ENCODE measurements at places on chromosomes 11 and 22.

- DNase-seq, result peak; percentile 85
These were observed 10.6 kb downstream of the LRRC51 start for GRCh38 chr11:72091292-72091691.

DNA sequence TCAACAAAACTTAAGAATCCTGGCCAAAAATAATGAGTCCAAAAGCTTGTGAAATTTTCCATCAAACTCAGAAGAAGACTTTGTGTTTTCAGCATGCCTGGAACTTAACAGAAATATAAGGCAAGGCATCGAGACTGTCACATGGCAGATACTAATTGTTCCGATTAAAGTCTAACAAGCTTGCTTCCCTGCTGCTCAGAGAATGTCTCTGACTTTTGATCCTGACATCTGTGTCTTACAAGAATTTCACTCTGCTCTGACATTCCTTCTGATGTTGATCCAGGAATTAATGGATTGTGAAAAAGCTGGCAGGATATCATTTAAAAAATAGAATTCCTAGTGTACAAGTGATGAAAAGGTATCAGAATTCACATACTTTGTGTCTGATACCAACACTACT, 170.2 kb downstream of the DCDC1 start:
- no peak for DNase-seq

- DNase-seq, result no peak
These were observed 148.3 kb downstream of the TRPC6 start for GRCh38 chr11:101435408-101435973.

DNA sequence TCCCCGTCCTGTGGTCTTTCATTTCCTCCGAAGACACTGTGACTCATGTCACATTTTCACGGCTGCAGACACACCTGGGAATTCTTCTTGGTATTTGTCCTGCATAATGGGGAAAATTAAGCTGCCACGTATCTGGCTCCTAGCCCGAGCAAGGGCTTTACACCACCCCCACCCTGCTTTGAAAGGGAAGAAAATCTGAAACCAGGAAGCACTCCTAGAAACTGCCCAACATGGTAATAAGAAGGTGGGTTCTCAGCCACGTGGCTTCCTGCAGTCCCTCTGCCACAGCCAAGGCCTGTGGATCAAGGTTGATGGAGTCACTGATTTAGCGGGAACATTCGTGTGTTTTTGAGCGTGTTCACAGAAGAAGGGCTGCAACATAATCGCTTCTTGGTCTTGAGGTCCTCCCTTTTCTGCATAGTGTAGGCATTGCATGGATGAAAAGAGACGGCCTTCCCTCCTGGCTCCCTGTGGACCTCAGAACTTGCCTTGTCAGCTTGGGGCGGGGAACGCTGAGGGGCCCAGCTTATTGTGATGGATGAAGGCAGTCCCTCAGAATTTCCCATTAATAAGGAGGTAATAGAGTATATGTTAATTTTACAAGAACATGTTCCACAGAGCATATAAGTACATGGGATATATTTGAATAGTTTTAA, 292.0 kb downstream of the NTM start:
- no peak for DNase-seq

GRCh38 chr11:118623269-118623655, 15.8 kb downstream of the PHLDB1 start:
- no peak for DNase-seq

DNA sequence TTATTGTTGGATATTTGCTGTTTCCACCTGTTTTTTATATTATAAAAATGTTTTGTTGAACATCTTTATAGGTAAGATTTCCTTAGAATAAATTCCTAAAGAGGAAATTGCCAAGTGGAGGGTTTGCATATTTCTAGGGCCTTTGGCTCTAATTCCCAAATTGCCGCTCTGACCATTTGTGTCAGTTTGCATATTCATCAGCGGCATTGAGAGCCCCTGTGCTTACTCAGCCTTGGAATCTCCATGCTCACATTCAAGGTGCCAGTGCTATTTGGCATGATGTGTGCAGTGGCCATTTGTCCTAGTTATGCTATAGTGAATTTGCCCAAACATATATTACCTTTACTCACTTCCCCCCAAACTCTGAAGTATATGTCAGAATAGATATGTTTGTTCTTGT, 25.5 kb downstream of the KREMEN1 start:
- DNase-seq, result no peak

DNA sequence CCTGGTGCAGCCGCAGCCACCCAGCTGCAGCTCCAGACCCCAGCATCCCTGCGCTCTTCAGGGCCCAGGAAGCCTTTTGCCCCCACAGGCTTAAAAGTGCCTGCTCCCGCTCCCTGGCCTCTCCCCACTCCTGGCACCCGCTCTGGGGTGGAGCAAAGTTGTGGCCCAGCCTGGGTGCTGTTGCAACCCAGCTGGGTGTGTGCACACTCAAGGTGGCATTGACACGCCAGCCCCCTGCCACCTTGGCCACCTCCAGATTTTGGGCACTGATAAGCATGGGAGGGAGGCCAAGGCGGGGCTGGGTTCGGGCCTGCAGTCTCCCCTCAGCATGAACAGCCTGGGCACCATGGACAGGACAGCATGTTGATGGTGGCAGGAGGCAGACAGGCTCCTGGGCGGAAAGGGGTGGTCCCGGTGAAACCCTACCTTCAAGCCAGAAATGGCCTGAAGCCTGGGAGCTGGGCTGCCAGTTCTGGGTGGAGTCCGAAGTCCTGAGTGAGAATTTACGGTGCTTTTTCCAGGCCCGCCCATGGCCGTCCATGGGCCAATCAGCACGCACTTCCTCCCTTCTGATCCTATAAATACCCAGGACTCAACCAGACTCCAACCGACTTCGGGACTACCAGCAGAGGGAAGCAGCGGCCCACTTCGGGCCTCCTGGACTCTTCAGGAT, 23.6 kb upstream of the RNASEH2C start:
- DNase-seq, result peak; percentile 42

- no peak for DNase-seq
These were observed 73.7 kb upstream of the OR4B1 start for GRCh38 chr11:48142889-48143288.

DNA sequence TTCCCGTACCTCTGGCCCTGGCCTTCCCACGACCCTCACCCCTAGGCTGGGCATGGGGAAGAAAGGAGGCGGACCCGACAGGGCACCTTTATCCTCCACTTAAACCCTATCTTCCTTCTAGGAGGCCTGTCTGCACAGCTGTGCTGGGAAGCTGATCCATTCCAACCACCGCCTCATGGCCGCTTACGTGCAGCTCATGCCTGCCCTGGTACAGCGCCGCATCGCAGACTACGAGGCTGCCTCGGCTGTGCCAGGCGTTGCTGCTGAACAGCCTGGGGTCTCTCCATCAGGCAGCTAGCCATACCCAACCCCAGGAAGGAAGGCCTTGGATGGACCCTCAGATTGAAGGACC, 599 bp downstream of the TIMM10B start:
- DNase-seq, result peak; percentile 30

GRCh38 chr22:20219667-20220628, 48.2 kb downstream of the RTN4R start:
- DNase-seq, result no peak

DNA sequence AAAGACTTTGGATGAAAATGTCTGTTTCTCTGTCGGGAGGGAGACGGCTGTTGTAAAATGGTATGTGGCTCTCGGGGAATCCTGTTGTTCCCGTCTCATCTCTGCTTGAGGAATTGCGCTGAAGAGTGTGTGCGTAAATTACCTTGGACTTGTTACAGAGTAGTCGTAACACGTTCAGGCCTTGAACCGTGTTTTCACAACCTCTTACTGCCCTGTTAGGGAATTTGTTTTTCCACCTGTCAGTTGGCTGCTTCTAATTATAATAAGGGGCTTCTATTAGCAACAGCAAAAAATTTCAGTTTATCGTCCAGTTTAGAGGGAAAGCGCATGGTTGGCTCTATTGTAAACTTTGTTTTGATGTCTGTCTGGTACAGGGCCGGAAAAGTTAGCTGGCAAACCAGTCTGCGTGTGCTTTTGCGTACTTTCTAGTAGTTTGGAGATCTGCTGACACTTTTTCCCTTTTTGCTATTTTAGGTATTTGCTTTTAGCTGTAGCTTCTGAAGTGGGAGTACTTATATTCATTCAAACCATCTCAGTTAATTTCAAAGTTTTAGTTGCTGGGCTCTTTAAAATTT, 1.5 kb downstream of the HIPK3 start:
- DNase-seq, result no peak

DNA sequence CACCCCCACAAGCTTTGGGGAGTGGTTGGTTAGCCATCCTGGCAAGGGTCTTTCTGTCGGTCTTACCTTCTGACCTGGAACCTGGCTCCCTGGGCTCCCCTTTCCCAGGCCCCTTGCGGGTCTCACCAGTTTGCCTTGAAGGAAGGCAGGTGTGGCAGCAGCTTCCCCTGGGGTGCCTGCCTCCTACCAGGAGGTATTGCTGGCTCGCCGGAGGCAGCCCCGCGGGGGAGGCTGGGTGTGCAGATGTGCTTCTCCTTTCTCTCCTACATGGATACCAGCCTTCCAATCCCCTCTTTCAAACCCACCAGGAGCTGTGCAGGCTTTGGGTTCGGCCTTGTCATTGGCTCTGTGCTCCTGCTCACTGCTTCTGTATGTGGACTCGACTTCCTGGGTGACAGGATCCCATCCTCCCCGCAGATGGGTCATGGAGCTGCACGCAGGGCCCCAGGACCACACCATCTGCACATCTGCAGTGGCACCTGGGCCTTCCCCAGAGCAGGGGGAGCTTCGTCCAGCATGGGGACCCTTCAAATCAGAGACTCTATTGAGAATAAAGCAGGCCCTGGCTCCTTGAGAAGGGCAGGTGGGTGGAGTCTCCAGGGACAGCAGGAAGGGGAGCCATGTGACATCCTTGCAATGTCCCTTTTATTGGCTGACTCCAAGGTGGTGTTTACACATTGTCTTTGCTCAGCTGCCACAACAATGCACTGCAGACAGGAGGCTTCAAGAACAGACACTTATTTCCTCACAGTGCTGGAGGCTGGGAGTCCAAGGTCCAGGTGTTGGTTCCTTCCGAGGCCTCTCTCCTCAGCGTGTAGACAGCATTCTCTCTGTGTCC, 592.0 kb downstream of the BRD1 start:
- no peak for DNase-seq

- DNase-seq, result no peak
These were observed 29.3 kb downstream of the ZBTB16 start for GRCh38 chr11:114088836-114089235.

DNA sequence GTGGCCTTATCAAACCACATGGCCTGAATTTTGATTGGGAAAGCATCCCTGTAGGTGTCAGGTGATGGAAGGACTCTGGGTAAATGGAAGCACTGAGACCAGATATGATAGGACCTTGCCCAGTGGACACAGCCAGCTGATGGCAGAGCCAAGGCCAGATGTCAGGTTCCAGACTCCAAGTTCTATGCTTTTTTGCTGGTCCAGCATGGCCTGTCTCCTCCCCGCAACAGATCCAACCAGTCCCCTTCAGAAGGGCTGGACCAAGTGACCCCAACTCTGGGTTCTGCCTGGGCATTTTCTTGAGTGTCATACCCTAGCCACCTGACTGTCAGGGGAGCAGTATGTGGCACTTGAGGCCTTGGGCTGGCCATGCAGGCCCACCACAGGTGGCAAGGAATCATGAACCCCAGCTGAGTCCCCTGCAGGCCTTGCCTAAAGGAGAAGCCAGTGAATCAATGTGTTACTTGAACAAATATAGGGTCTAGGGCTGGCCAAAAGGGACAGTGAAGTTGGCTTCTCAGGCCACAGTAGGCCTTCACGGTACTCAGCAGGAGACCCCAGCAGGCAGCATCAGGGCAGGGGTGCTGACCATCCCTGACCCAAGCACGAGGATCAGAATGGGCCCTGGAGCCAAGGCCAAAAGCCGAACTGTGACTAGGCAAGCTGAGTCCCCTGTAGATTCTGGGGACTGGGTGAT, 27.1 kb downstream of the KCNQ1OT1 start:
- DNase-seq, result no peak

GRCh38 chr11:123504401-123504800, 74.3 kb downstream of the GRAMD1B start:
- DNase-seq, result no peak

- peak; percentile 63 for DNase-seq
These were observed 553 bp upstream of the USP47 start for GRCh38 chr11:11841116-11841722.

DNA sequence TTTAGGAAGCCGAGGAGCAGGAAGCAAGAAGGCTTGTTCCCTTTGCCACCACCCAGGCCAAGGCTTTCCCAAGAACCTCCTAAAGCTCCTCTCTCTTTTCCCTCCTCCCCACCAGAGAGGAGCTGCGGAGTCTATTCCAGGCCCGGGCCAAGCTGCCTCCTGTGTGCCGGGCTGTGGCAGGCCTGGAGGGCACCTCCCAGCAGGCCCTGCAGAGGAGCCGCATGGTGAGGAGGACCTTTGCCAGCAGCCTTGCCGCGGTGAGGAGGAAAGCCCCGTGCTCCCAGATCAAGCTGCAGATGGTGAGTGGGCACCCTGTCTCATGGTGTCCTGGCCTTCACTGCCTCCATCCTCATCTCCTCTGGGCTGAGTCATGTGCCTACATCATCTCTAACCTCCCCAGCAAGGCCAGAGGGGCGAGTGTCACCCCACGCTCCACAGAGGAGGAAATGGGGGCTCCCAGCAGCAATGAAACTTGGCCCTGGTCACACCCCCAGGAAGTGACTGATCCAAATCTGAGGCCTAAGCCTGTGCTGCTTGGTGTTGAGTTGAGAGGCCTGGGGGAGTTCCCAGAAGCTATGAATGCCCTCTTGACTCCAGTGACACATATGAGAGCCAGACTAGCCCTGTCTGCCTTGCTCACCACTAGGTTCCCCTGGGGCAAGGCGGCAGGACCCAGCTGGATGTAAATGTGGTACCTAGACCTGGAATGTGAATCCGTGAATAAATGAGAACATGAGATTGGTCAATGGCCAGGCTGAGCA, 104.2 kb downstream of the MYO18B start:
- DNase-seq, result no peak

GRCh38 chr11:40421208-40421981, 1038.1 kb downstream of the LRRC4C start:
- DNase-seq, result no peak

- no peak for DNase-seq
These were observed 4.5 kb upstream of the KCNE3 start for GRCh38 chr11:74471668-74472429.

DNA sequence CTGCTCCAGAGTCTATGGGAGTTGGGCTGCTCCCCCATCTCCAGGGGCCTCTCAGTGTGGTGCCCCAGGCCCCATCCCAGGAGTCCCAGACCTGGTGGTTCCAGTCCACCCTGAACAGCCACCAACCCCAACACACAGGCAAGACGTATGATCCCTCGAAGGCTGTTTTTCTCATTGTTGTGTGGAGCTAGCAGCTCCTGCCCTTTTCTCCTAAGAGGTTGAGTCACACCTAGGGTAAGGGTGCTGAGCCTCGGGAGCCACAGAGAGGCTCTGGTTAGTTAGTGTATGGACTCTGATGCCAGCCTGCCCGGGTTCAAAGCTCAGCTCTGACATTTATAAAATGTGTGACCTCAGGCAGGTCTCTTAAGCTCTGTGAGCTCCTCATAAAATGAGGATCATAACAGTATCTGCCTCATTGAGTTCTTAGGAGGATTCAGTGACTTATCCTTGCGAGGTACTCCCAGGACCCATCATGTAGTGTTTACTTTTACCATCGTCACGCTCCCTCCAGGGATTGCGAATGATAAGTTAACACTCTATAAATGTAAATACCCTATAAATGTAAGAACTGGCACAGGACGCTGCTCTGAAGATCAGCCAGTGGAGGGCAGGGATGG, 47.2 kb downstream of the FBLN1 start:
- no peak for DNase-seq

Data from foreskin fibroblast (primary cell).